ENCODE measurements at places on chromosomes 3 and 15. TPM values are rescaled to one million over a fixed set of nuclear protein-coding genes. Genes with fewer than 3 reads are reported as not detected.

SEC11A gene
- total RNA-seq, result 65.6 TPM

ASB7 gene
- total RNA-seq, result 7.6 TPM

FAM107A gene
- total RNA-seq, result 0.39 TPM

UNC45A gene
- total RNA-seq, result 17.2 TPM

GOLGA6L10 gene
- 0.18 TPM for total RNA-seq

CX3CR1 gene
- 1.8 TPM for total RNA-seq

EFCC1 gene
- 1.1 TPM for total RNA-seq

SPESP1 gene
- total RNA-seq, result 0.98 TPM

CILP gene
- total RNA-seq, result 0.62 TPM

SLC38A3 gene
- 203 TPM for total RNA-seq

HACL1 gene
- 28.9 TPM for total RNA-seq

SLC4A7 gene
- total RNA-seq, result 3.0 TPM

GOLGA6L22 gene
- not detected for total RNA-seq

ERICH6 gene
- not detected for total RNA-seq

TRANK1 gene
- total RNA-seq, result 18.8 TPM

DIPK2A gene
- total RNA-seq, result 16.6 TPM

PLCL2 gene
- total RNA-seq, result 6.6 TPM

TMEM212 gene
- not detected for total RNA-seq

MYO9A gene
- 9.5 TPM for total RNA-seq

PLAAT1 gene
- not detected for total RNA-seq

MFSD1 gene
- total RNA-seq, result 38.5 TPM

TRIM71 gene
- total RNA-seq, result not detected

FES gene
- 11.5 TPM for total RNA-seq

HGD gene
- total RNA-seq, result 360 TPM

HES1 gene
- total RNA-seq, result 23.8 TPM

UQCRC1 gene
- 176 TPM for total RNA-seq

SERPINI2 gene
- not detected for total RNA-seq

NR2E3 gene
- not detected for total RNA-seq

GOLGA8Q gene
- total RNA-seq, result 1.6 TPM

ISLR gene
- total RNA-seq, result 4.6 TPM

CHRFAM7A gene
- total RNA-seq, result not detected

TMA7 gene
- 75.6 TPM for total RNA-seq

MME gene
- 28.7 TPM for total RNA-seq

CYP8B1 gene
- total RNA-seq, result 237 TPM

EFHB gene
- total RNA-seq, result 1.3 TPM

TAGLN3 gene
- total RNA-seq, result not detected

GABRG3 gene
- not detected for total RNA-seq

DAZL gene
- not detected for total RNA-seq

SEC62 gene
- 107 TPM for total RNA-seq

ITIH1 gene
- 1,230 TPM for total RNA-seq

TM4SF4 gene
- total RNA-seq, result 473 TPM

MUSTN1 gene
- 9.9 TPM for total RNA-seq

SAMMSON gene
- total RNA-seq, result not detected

HCLS1 gene
- total RNA-seq, result 20.4 TPM

KLF15 gene
- 88.4 TPM for total RNA-seq

ASB14 gene
- not detected for total RNA-seq

MORC1 gene
- total RNA-seq, result not detected

SHF gene
- total RNA-seq, result 17.9 TPM

CHRNA7 gene
- not detected for total RNA-seq

ACTC1 gene
- total RNA-seq, result not detected

MESP1 gene
- 1.7 TPM for total RNA-seq

CIB2 gene
- 0.22 TPM for total RNA-seq

RASL12 gene
- 0.29 TPM for total RNA-seq

CSPG5 gene
- not detected for total RNA-seq

TYRO3 gene
- total RNA-seq, result 2.1 TPM

ZBTB47 gene
- 5.3 TPM for total RNA-seq
